ENCODE measurements at places on chromosomes 6 and 20.

- no peak for DNase-seq
Observed at GRCh38 chr6:16130437-16130891, 1.6 kb downstream of the MYLIP start.

DNA sequence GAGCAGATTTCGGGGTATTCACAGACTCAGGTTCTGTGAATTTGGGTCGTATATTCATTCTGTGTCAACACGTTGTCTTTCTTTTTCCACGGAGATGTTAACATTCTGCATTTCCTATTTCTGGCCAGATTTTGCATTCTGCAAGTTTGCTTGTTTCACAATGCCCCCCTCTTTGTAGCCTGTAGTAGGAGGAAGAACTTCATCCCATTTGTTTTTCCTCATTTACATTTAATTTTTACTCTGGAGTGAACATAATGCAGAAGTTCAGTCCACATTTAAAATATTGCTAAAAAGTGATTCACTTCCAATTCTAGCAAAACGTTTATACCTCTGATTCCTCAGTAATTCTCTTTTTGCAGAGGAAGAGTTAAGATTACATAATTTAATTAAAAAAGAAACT lies 12.9 kb downstream of the TAGAP start:
- no peak for DNase-seq

GRCh38 chr6:37366910-37367309 lies 13.1 kb downstream of the RNF8 start:
- no peak for DNase-seq

- peak; percentile 80 for DNase-seq
Observed at GRCh38 chr20:46953596-46953995, 59.0 kb downstream of the EYA2 start.

GRCh38 chr6:159594106-159594749 lies 98.8 kb downstream of the SOD2 start:
- DNase-seq: peak; percentile 63

DNA sequence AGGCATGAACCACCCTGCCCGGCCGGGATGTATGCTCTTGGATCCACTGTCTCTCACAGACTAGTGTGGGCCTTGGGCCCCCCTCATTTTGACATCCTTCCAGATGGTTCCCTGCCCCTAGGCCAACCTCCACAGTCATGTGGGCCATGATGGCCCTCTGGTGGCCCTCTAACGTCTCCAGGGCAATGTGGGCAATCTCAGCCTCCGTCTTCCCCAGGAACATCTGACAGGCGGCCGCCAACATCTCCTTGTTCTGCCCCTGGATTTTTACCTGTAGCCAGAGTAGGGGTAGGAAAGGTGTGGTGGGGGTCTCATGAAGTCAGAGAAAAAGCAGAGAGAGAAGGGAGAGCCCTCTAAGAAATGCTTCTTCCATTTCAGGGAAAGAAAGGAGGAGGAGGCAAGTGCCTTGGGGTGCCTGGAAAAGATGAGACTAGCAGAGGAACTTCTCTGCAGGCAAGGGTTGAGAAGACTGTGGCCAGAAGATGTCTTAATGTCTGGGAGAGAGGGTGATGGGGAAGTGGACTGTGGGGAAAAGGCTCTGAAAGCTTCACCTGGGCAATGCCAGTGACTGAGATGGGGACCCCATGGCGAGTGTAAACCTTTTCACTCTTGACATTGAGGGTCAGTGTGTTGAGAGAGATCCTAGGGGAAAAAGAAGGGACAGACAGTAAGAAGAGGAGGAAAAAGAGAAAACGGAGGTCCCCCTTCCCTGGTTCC lies 1.3 kb downstream of the FLOT1 start:
- no peak for DNase-seq

- DNase-seq: peak; percentile 50
Observed at GRCh38 chr6:11869672-11870340, 91.2 kb upstream of the ADTRP start.

DNA sequence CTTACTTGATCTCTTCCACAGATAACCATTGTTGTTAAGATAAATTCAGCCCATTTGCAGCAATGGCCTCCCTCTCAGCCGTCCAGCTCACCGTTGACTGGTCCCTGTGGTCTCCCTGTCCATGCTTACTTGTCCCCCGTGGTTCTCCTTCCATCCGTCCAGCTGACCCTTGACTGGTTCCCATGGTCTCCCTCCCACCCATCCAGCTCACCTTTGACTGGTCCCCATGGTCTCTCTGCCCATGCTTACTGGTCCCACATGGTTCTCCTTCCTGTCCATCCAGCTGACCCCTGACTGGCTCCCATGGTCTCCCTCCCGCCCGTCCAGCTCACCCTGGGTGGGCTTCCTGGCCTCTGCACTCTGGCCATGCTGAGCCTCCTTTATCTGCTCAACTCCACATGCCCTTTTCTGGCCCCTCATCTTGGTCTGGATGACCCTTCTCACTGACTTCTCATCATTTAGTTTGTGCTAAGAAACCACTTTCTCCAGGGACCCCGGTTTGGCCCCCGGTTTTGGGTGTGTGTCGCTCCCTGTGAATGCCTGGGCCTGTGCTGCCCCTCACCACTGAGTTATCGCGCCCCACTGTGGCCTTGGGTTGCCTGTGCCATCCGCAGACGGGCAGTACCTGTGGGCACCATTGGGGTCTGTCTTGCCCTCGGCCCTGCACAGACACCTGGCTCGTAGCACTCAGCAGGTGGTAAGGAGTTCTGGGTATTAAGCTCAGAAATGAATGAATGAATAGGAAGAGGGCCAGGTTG lies 146.4 kb downstream of the ERMARD start:
- no peak for DNase-seq

DNA sequence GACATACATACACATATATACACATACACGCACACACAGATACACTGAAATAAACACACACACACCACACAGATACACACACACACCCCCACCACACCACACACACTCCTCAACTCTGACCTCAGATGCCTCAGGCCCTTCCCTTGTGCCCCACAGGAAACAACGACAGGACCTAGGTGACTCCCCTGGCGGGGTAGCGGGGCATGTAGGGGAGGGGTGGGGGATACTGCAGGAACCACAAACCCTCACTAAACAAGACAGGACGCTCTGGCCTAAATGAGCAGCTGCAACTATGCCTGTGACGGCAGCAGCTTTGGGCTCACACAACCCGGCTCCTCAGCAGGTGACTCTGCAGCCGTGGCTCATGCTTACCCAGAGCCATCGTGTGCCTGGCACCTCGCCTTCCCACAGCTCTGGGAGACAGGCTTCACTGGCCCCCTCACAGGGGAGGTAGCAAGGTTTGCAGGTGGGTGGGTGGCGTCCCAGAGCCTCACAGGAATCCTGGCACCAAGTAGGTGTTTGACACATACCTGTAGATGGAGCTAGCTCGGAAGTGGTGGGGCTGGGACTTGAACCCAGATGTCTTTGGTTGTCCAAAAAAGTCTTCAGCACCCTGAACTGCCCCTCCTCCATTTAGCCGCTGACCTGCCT lies 100.8 kb downstream of the GRM4 start:
- peak; percentile 8 for DNase-seq

DNA sequence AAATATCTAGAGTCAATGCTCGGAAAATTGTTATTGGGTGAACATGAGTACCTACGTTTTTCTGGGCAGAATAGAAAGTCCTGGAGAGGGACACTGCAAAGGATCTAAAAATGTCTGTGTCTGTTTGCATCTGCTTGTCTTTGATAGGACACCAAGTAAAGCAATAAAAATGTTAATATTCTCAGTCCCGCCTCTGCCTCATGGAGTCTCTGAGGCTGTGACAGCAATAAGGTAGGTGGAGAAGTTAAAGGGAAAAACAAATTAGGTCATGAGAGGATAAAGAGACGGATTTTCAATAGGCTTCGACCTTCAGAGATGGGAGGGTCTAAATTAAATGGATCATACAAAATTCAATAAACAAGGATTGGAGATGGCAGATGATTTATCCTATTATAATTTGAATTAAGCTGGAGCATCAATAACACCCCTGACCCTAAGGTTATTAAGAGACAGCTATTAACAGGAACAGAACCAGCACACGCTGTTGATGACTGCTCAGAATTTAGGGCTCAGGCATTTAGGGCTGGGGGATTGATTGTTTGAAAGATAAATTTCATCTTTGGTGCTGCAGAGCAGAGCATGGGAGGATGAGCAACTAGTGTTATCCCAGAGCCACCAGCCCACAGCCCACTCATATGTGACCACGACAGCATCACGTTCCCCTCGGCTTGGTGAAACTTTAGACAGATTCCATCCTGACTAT lies 620.3 kb upstream of the CDH4 start:
- DNase-seq: no peak

- DNase-seq: peak; percentile 13
Observed at GRCh38 chr6:3566812-3567211, 110.0 kb upstream of the SLC22A23 start.

DNA sequence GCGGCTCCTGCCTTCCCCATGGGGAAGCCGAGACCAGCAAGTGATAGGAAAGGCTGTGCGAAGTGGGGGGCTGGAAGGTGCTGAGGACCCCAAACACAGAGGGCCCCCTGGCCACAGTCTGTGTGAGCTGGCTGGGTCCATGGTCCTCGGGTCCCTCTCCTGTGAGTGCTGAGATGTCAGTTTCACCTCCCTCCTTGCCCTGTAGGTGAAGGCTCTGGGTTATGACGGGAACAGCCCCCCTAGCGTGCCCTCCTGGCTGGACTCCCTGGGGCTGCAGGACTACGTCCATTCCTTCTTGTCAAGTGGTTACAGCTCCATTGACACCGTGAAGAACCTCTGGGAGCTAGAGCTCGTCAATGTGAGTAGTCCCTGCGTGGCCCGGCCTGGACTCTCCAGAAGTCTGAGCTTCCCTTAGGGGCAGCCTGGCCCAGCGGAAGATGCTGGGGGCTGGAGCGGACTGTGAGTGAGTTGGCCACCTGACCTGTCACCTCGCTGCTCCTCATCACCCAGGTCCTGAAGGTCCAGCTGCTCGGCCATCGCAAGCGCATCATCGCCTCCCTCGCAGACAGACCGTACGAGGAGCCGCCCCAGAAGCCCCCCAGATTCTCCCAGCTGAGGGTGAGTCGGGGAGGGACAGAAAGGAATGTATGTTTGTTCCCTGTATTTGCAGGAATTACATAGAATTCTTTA lies 61.7 kb downstream of the TCP11 start:
- DNase-seq: no peak

DNA sequence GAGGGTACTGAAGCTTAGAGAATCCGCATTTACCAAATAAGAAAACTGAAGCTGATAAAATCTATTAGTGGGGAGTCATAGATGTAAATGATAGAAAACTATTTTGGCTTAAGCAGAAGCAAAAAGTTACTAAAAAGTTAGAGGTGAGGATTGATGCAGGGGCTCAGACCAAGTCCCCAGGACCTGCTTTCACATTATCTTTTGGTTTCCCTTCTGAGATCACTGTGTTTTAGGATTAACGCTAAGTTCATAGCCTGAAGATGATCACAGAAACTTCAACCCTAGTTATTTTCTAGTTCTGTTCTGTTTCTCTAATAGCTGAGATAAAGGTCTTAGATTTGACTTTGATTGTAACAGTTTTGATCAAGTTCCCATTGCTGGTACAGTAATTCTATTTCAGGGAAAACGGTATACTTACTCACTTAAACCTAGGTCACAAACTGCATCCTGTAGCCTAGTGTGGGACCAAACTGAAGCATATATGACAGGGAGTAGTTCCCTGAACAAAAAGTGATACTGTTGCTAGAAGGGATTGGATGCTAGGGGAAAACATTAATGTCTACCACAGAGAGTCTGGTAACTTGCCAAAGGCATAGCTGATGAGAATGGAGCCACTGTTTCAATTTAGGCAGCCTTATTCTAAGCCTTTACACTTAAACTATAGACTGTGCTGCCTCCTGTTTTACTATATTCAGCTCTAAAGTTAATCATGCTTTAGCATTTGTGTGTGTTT lies 13.1 kb downstream of the CYB5R4 start:
- DNase-seq: peak; percentile 33

DNA sequence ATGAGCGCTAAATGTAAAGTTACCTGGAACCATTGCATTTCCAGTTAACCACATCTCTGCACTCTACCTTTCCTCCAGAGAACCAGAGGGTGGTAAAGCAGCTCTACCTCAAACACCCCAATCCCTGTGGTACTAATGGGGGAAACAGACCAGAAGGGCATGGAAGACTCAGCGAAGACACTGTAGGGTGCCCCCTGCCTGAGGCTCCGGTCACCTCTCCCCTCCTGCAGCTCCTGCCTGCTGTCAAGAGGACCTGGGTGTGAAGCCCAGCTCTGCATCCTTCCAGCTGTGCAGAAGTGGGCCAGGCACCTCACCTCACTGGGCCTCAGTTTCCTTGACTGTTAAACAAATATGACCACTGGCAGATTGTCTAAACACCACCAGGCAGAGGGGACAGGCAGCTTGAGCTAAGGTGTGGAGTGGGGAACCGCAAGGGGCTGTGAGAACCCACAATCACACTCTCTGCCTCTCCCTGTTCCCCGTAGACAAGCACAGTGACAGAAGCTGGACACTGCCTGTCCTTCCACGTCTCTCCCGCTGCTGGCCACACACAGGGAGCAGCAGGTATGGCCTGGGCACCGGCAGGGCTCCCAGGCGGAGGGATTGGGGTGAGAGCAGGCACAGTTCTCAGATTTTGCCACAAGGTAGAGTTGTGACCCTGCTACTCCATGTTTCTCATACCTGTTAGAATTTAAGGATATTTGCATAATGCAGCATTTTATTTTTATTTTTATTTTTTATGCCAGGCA lies 9.1 kb upstream of the BPIFA2 start:
- DNase-seq: no peak

- DNase-seq: no peak
Observed at GRCh38 chr6:163190786-163191185, 223.7 kb upstream of the QKI start.

DNA sequence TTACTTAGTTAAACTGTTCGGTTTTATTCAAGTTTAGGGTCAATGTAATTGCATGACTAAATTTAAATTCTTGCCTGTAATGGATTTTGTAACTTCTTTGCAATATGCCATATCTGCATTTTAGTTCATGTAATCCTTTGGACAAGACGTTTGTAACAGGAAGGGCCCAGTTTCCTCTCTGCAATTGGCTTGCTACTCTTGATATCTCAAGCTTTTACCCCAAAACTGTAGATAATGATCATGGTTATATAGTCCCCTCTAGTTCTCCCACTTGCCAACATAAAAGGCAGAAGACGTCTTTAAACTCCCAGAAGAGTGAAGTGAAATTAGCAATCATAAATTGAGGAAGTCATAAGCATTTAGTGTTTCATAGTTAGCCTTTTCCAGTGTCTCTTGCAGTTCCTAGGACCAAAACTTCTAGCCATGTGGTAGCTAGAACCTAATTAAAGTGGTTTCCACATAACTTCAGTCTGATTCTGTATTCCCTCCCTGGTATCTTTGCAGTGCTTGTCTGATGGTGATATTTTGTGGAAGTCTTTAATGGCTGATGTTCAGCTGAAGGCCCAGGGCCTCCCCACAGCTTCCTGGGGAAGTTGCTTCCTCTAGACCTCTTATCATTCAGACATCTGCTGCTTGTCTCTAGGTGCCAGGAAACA lies 117.8 kb upstream of the SUPT3H start:
- DNase-seq: no peak

GRCh38 chr20:25248786-25249172 lies 894 bp downstream of the PYGB start:
- peak; percentile 60 for DNase-seq

GRCh38 chr20:37511610-37512275 lies 9.3 kb upstream of the NNAT start:
- DNase-seq: peak; percentile 94
